Activated CD4-positive, alpha-beta T cell treated with anti-CD3 and anti-CD28 coated beads, Interleukin-2, amount 50 U/mL, for 24 hours (primary cell): ENCODE measurements at places on chromosomes 16 and 17.

GRCh38 chr16:71915350-71915749 lies 20.0 kb downstream of the IST1 start:
- DNase-seq = no peak

GRCh38 chr17:36485805-36486203 lies 677 bp upstream of the ZNHIT3 start:
- no peak for DNase-seq

DNA sequence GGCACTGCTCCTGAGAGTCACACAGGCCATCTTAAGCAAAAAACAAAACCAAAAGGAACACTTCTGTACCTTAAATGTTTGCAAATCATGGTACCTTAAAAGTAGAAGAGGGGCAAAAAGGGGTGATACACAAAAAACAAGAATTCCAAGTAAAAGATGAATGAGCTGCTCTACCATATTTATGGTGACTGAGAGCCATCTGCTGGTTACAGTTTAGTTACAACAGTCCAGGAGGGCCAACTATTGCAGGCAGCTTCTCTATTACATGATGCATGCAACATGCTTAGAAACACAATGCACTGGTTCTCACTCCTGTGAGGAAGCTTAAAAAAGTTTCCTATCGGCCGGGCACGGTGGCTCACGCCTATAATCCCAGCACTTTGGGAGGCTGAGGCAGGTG lies 53.5 kb downstream of the STX8 start:
- DNase-seq = no peak

- DNase-seq = no peak
Measured at GRCh38 chr17:4161192-4161966, 18.4 kb downstream of the CYB5D2 start.

DNA sequence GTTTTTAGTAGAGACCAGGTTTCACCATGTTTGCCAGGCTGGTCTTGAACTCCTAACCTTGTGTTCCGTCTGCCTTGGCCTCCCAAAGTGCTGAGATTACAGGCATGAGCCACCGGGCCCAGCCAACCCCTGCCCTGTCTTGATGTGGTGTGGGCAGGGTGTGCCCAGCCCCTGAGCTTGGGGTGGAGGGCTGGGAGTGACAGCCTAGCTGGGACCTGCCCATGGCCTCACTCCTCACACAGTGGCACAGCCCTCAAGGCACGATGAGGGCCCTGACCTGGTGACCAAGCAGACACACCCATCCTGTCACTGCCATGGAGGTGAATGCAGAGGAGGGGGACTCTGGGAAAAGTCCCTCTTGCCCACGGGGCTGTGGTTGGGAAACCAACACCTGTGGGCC lies 3.0 kb downstream of the IL32 start:
- no peak for DNase-seq

- no peak for DNase-seq
Measured at GRCh38 chr17:17351901-17352781, 49.0 kb downstream of the NT5M start.

GRCh38 chr17:47696717-47697642 lies 3.0 kb downstream of the TBKBP1 start:
- no peak for DNase-seq

GRCh38 chr16:72482695-72483094 lies 310.7 kb upstream of the PMFBP1 start:
- DNase-seq = no peak

GRCh38 chr16:69799611-69800031 lies 37.5 kb downstream of the WWP2 start:
- DNase-seq = no peak

GRCh38 chr17:36730857-36731490 lies 129.6 kb downstream of the MRM1 start:
- DNase-seq = no peak

DNA sequence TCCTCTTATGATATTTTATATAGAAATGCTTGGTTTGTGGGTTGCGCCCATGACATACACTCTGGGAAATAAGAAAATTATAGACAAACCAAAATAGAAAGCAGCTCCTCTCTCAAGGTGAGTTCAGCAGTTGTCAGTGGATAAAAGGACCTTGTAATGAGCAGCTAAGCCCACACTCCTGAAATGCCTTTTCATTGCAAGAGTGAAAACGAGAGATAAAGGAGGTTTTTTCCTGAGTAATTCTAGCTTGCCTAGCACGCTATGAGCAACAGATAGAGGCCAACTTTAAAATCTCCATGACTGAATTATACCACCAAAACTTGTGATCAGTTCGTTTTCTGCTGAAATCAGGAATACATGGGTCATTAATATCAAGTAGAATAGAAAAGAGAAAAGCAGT lies 261.8 kb upstream of the CACNG5 start:
- DNase-seq = no peak

- DNase-seq = no peak
Measured at GRCh38 chr16:9308356-9308801, 216.9 kb downstream of the HAPSTR1 start.

DNA sequence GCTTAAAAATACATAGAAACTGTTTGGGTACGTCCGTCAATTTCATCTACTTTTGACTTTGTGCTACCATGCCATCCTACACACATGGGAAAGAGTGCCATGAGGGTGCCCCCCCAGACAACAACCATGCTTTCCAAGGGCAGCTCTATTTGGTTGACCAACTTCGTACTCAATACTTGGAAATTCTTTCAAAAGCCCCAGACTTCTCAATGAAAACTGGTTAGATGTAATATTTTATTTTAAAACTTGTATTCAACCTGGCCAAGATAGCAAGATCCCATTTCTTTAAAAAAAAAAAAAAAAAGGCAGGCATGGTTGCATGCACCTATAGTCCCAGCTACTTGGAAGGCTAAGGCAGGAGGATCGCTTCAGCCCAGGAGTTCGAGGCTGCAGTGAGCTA lies 98.4 kb downstream of the PARN start:
- no peak for DNase-seq

- DNase-seq = no peak
Measured at GRCh38 chr17:66354981-66355380, 52.6 kb downstream of the PRKCA start.
